ENCODE measurements at places on chromosomes 2 and 18.

DNA sequence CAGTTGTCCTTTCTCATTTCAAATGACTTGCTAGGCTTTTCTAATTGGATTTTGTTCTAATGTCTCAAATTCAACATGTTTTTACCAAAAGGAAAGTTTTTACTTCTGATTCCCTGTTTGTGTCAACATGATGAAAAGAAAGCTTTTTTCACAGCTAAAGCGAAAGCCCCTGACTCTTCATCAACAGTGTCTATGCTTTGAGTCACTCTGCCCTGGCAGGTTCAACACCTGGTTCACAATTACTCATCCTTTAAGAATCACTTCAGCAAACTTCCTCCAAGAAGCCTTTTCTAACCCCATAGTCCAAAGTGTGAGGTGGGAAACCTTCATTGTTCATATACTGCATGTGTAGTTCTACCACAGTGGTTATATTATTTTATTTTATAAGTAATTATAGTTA, 7.6 kb upstream of the DSG2 start:
- DNase-seq, result no peak

DNA sequence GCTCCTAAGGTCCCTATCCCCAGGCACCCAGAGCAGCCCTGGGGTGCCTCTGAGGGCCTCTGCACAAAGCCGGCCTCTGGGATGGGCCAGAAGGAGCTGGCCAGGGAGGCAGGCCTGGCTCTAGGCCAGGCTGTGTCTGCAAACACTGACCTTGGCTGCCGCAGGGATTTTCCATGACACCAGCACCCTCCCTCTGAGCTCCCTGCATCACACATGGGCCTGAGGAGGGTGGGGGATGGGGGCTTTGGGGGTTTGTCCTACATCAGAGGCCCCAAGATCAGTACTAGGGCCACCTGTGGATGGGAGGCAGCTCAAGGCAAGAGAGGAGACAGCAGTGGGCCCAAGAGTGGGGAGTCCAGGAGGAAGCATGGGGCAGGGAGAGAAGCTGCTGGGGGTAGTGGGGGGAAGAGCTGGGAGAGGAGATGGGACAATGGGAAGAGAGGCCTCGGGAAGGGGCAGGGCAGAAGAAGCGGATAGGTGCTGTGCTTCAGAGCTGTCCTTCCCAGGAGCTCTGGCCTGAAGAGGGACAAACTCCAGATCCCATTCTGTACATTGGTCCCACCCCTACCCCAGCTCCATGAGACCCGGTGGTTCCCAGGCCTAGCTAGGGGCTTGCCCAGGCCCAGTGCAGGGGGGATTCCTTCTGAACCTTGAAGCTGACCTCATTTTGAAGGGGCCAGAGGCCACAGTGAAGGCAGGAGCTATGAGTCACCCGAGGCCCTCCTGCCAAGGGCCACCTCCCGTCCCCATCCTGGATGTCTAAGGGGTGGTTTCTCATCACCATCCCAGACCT, 28.0 kb downstream of the KCNK3 start:
- no peak for DNase-seq

- no peak for DNase-seq
Observed at GRCh38 chr2:111159641-111160040, 38.9 kb downstream of the BCL2L11 start.

GRCh38 chr2:161273038-161273760, 35.0 kb upstream of the PSMD14 start:
- no peak for DNase-seq

DNA sequence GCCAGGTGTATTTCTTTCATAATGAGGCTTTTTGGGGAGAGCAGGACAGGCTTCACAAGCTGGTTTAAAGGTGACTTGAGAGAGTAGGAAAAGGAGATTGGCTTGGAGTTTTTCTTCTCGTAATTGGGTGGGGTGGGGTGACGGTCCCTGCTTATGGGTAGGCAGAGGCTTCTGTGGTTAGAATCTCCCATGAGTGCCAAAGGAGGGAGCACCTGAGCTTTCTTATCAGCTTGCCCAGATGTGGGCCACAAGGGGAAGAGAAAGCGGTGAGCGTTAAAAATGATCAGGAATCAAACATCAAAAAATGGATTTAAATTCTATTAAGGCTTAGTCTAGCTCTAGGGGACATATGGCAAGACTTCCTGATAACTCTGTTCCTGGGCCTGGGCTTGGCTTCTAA, 9.7 kb upstream of the PNPT1 start:
- DNase-seq, result no peak

DNA sequence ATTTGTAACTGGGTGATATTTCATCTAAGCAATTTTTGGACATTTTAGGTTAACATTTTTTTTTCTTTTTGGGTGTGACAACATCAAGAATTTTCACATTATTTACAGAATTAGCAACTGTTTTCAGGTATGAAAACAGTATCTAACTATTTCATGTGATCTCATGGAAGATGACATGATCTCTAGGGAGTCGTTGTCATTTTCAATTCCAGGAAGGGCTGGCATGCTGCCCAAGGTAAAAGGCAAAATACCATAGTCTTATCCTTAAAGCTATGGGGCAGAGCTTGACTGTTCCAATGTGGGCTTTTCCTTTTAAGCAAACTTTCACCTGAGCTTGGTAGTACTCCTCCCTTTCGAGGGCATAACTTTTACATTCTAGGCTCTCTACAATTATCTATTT, 443.7 kb downstream of the DSEL start:
- no peak for DNase-seq

- DNase-seq, result no peak
Observed at GRCh38 chr2:173030561-173031490, 44.8 kb upstream of the MAP3K20 start.

DNA sequence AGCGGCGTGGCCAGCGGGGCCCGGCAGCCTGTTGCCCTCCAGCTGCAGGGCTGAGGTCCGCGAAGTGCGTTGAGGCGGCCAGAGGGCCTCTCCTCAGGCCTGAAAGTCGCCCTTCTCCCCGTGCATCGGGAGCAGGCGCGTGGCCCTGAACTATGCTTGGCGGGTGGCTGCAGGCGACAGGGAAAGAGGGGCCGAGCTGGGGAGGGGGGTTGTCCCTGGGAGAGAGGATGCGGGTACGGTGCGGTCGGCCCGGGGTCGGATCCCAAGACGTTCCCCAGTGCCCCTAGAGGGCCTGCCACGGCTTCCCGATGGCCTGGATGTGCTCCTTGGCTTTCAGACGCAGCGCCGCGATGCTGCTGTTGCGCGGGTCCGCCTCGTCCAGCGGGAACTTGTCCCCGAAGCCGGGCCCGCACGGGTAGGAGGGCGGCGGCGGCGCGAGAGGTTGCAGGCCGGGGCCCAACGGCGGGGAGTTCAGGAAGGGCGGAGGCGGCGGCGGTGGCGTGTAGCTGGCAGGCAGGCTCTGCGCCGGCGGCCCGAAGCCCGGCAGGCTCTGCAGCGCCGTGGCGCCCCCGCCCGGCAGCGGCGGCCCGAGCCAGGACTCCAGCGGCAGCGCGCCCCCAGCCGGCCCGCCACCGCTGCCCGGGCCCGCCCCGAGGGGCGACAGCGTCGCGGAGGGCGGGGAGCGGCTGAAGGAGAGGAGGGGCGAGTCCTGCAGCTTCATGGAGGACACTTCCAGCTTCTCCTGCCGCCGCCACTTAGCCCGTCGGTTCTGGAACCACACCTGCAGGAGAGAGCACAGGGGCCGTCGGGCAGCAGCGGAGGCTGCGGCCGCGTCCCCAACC, 4.3 kb downstream of the RAX start:
- DNase-seq, result no peak

- no peak for DNase-seq
Observed at GRCh38 chr2:120830096-120830830, 94.6 kb downstream of the GLI2 start.

GRCh38 chr2:240404174-240404852, 31.1 kb upstream of the GPC1 start:
- no peak for DNase-seq
